ENCODE measurements at places on chromosomes 7 and 10.

- no peak for DNase-seq
These were observed 102.2 kb downstream of the ZNF92 start for GRCh38 chr7:65475734-65476319.

GRCh38 chr7:80623503-80624252, 14.8 kb upstream of the CD36 start:
- DNase-seq, result no peak

- no peak for DNase-seq
These were observed 30.4 kb upstream of the BMPER start for GRCh38 chr7:33874943-33875342.

GRCh38 chr10:104622175-104622574, 18.9 kb upstream of the SORCS3 start:
- DNase-seq, result no peak

DNA sequence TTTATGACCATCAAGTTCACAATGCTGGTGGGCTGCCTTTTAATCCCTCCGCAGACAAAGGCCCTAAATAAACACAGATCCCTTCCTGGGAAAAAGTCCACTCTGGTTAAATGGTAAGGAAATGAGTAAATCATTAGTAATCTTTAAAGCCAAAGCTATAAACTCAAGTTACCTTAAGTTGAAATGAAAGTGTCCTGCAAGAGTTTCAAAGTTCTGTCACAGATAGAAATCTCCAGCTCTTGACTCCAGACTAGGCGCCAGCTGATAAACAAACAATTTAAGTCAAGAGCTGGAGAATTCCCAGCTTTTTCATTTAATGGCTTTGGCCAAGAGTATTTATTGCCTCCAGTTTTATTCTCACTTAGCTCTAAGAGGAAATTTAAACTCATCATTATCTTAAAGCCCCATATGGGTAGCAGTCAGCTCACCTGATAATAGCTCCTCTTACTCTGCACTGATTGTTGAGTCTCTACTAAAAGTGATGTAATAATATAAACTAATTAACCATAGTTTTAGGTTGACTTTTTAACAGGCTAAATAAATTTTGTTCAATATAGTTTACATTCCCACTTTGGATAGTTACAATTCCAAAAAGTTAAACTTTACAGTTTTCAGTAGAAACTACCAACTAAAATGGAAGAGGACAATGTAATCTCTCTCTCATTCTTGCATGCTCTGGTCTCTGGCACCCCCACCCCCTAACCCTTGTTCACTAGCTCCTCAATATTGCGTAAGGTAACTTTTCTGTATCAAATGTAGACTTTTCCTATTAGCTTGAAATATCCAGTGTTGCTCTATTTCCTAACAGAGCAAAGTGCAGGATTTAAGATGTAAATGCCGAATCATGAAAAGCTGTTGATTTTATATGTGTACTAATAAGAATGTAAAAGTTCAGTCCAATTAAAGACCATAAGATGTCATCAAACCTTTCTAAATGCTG, 56.1 kb downstream of the HIBADH start:
- DNase-seq, result no peak

DNA sequence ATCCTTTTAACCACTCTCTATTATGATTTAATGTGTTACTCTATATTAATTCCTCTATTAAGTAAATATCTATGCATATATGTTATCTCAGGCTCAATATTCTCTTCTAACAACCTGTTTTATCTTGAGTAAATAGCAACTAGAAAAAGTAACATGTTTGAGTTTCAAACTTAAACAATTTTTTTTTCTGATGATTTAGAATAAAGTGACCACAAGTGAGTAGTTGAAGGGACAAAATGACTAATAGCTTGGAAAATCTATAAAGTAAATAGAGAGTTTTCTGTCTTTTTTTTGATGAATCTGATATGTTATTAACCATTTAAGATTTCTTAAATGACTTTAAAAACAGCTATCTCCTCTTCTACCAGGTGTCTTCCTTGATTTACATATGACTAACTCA, 483.8 kb downstream of the TFEC start:
- no peak for DNase-seq

GRCh38 chr7:27409776-27410175, 167.2 kb downstream of the EVX1 start:
- DNase-seq, result no peak

DNA sequence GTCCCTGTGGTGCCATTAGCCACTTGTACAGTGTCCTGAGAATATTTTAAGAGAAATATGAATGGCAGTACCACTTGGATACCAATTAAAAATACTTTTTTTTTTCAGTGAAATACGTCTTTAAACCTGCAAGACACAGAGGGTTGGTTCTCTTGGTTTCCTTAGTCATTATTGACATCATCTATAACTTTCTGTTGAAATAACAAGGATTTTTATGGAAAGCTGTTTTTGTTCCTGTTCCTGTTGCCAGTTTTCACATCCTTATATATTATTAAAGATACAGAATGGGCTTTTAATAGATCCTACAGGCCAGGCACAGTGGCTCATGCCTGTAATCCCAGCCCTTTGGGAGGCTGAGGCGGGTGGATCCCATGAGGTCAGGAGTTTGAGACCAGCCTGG, 579.9 kb downstream of the AUTS2 start:
- no peak for DNase-seq

DNA sequence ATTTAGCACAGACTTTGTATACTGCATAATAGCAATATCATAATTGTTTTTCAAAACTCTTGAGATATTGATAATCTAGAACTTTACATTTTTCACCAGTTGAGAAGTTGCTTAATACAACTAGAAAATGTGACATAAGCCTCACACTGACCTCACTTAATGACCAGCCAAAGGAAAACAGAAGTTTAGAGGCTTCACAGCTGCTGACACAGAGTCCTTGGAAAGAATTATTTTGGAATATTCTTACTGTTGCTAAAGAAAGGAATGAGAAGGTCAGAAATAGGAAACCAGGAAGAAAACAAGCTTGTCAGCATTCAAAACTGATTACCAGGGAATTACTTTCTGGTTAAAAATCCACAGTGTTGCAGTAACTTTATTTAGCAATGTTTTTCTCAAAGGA, 35.5 kb upstream of the WASL start:
- DNase-seq, result no peak

DNA sequence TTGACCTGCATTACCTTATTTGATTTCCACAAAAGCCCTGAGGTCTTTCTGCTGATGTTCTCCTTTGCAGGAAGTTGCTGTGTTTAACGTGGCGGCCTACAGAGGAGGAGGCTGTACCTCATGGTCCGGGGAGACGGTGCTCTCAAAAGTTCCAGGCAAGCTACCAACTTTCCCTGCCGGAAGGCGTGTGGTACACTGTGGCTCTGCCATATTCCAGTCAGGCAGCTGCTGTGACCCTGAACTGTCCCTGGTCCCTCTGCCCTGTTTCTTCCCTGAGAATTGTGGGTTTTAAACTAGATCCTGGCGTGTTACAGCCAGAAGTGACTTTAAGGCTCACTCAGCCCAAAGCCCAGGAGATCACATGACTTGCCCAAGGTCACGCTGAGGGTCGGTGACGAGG, 139.2 kb downstream of the TEX36 start:
- no peak for DNase-seq

DNA sequence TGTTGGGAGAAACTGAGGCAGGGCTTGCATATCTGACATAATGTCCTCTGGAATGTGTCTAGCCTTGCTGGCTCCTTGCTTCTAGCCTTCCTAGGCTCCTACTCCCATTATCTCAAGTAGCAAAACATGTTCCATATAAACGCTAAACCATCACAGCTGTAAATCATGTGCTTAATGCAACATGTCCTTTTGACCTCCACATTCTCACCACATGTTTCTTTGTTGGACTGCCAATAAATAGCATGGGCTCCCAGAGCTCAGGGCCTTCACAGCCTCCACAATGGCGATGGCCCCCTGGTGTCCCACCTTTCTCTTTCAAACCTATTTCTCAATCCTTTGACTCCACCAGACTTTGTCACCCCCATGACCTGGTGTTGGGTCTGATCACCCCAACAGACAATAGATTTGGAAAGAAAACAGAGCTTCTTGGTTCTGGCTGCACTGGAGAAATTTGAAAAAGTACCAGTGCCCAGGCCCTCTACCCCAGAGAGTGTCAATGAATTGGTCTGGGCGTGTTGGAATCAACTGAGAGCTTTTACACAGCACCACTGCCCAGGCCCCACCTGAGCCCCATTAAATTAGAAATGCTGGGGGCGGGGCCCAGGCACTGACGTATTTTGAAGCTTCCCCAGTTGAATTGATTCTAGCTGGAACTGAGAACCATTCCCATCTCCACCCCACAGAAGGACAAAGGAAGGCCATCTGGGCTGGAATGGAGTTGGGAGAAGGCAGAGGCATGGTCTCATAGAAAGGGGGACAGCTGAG, 41.3 kb upstream of the GGCT start:
- no peak for DNase-seq

DNA sequence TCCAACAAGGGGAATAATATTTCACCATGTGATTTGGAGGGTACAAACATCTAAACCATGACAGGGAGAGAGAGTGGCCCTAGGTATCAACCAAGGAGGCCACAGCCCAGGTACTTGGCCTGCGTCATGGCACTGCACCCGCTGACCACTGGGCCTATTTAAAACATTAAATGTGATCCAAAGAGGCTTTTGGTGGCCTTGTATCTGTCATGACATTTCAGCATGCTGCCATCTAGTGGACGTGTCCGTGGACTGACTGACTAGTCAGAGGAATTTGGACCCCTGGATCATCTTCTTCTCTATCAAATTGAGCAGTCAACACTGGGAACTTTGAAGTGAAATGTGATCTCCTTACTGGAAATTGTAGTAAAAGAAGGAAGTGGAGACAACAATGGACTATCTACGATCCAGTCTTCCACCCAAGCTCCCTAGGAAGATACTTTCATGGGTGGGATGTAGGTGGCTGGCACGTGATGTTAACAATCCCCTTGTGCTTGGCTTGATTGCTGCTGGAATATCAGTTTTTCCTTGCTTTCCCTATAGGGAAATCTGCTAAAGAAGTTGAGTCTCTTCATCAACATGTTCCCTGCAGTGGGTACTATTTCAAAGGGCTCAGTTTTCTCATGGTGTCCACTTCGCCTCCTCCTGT, 24.6 kb upstream of the ITGA8 start:
- peak; percentile 38 for DNase-seq

DNA sequence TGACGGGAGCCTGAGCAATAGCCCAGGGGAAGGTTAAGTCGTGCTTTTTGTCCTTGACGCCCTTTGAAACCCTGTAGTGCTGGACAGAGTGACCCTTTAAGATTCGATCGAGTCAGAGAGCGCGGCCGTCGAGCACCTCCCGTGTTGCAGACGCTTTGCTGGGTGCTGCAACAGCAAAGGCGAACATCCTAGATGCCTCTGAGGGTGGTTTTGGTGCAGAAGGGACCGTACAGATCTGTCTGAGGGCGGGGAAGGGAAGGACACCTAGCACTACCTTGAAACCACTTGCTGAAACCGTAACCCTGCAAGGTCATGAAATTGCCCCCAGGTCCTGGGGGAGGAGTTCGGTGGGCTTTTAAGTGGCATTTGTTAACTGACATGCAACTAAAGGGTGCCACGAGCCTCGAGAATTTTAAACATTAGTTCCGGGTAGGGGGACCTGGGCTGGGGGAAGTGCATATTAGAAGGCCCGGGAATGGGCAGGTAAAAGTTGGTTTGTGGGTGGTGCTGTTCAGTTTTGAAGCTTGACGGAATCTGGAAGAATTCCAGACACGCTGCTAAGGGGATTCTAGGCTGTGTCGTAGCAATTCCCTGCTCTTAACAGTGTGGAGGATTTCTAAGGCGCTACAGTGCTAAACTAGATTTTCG, 786 bp downstream of the ATP5F1C start:
- DNase-seq, result peak; percentile 17

DNA sequence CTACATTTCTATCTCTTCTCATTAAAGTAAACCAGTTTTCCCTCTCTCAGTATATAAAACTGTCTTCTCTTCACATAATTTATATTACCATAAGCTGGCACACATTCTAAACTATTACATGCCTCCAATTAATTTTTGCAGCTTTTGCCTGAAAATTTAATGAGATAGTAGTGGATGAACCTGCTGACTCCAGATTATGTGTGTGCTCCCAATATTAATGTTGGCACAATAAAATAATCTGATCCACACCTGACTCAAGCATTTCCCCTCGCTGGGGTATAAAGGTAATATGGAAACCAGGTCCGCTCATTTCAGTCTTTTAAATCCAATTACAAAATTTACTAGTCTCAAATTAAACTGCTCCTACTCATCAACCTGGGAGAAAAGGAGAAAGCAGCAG, 63.4 kb downstream of the CTBP2 start:
- no peak for DNase-seq

- DNase-seq, result no peak
These were observed 23.2 kb downstream of the MYL10 start for GRCh38 chr7:101605611-101606497.

GRCh38 chr10:34854147-34854601, 39.1 kb upstream of the PARD3 start:
- DNase-seq, result no peak

GRCh38 chr10:56349611-56350010, 11.4 kb downstream of the ZWINT start:
- no peak for DNase-seq

GRCh38 chr10:123863721-123864482, 27.7 kb downstream of the CPXM2 start:
- DNase-seq, result no peak

DNA sequence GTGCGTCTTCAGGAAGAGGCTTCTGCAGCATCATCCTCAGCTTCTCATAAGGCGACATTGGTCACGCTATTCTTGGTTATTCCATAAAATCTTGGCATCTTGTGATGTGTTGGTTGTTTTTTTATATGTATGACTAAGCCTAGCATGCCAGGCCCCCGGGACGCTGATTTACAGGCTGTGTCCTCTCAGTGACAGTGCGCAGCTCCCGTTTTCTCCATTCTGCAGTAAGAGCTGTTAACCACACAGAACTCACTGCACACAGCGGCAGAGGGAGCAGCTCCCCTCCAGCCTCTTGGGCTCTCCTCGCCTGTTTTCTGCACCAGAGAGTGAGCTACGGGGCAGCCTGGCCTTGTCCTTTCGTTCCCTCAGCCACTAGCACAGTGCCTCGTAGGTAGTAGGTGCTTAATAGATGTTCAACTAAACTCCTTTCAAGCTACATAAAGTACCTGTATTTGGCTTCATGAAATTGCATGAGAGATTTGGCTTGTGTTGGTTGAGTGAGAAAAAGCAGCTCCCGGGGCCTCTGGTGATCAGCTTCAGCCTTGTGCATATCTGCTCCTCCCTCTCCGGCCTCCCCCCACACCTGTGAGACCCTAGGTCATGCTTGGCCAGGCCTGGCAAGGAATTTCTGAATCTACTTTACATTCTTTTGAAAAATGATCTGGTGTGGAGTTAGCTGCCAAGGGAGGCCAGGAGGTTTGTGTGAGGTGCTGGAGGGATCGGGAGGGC, 116.2 kb downstream of the WDR37 start:
- no peak for DNase-seq

All from stimulated activated CD4-positive, alpha-beta T cell treated with anti-CD3 and anti-CD28 coated beads, Interleukin-2, amount 100 ng/mL, for 24 hours (primary cell).